ENCODE measurements at places on chromosomes 16 and 17. TPM values are rescaled to one million over a fixed set of nuclear protein-coding genes. Genes with fewer than 3 reads are reported as not detected.

NME3 gene
- 115 TPM for total RNA-seq

DNA sequence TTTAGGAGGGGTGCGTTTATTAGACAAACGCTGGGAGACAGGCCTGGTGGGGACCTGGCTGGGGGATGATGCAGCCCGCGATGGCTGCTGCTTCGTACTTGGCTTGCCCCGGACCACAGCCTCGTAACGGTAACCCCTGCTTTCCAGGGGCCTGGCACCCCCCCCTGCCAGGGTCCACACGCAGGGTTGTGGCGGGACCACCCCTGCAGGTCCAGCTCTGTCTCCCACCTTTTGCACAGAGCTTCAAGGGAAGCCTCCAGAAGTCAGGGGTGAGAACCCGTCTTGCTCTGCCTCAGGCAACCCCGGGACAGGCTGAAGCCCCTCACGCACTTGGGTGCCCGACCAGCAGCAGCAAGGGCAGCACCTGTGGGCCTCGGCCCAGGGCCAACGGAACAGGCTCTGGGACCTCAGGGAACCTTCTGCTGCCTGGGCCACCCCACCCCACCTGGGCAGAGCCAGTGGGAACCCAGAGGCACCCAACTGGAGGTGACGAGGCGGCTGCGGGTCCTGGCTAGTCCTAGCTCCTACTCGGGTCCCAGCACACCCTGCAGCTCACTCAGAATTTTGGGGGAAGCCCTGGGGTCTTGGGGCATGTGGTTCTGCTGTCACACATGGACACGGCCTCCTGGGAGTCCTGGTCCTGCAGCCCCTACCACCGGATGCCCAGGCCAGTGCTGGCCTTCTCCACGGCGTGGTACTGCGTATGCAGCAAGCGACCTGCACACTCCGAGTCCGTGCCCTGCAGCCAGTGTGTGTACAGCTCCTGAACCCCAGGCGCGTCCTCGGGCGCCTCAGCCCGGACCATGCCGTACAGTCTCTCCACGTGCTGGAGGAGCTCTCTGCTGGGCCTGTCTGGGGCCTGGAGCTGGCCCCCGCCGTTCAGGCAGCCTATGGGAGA, 3.1 kb downstream of the HAGHL start:
- no peak for DNase-seq

GRCh38 chr16:19583665-19584300, 28.3 kb downstream of the VPS35L start:
- no peak for DNase-seq

GRCh38 chr16:25988084-25988483, 296.3 kb downstream of the HS3ST4 start:
- DNase-seq, result no peak

- DNase-seq, result no peak
Measured at GRCh38 chr16:50643192-50643591, 37.9 kb downstream of the SNX20 start.

- no peak for DNase-seq
Measured at GRCh38 chr17:21464611-21465021, 88.5 kb downstream of the KCNJ12 start.

DNA sequence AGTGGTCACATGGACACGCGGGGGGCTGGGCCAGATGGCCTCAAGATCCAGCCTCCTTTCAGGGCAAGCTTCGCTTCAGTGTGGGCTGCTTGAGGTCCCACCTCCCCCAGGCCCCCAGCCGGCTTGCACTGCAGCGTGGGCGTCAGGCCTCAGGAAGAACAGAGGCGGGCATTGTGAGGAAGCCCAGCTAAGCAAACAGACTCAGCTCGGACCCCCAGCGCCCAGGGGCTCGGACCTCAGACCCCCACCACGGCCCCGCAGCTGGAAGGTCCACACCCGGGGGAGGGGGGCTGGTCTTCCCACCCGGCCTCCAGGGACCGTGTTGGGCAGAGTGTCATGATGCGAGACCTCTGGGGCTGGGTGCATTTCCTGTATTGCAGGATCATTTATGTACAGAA, 24.7 kb upstream of the ZNF469 start:
- DNase-seq, result no peak

NAGS gene
- 1.2 TPM for total RNA-seq

HOXB13 gene
- total RNA-seq, result not detected

- no peak for DNase-seq
Measured at GRCh38 chr17:43759836-43760235, 1.2 kb upstream of the SOST start.

Data from suprapubic skin (tissue), 4 donors.